Smooth muscle cell of the umbilical artery (primary cell): ENCODE measurements at places on chromosomes 5 and 9. TPM values are rescaled to one million over a fixed set of nuclear protein-coding genes. Genes with fewer than 3 reads are reported as not detected.

OSMR gene
- 111 and 114 TPM in 2 replicates for total RNA-seq

TLR4 gene
- 0.23 and 0.30 TPM in 2 replicates for total RNA-seq

EDIL3 gene
- 182 and 237 TPM in 2 replicates for total RNA-seq

ECSCR gene
- total RNA-seq: 0.30 and 0.74 TPM in 2 replicates

ZDHHC11B gene
- total RNA-seq: not detected in 2 replicates

NAIP gene
- total RNA-seq: 1.2 and 5.2 TPM in 2 replicates

NFIL3 gene
- 17.0 and 24.1 TPM in 2 replicates for total RNA-seq

CCL21 gene
- total RNA-seq: not detected in 2 replicates

CD14 gene
- total RNA-seq: 0.55 and 0.59 TPM in 2 replicates

GLDC gene
- under 0.01 and 1.3 TPM in 2 replicates for total RNA-seq

ZSWIM6 gene
- total RNA-seq: 10.4 and 12.2 TPM in 2 replicates

MROH2B gene
- not detected in 2 replicates for total RNA-seq

DIPK1B gene
- 0.30 and 0.51 TPM in 2 replicates for total RNA-seq

PCDHB9 gene
- 0.18 and 0.30 TPM in 2 replicates for total RNA-seq

NR5A1 gene
- total RNA-seq: not detected in 2 replicates

PCDHGB3 gene
- 6.5 and 6.8 TPM in 2 replicates for total RNA-seq

SPATA31D3 gene
- not detected in 2 replicates for total RNA-seq

HTR1A gene
- total RNA-seq: not detected in 2 replicates

SLC28A3 gene
- 0.59 and 1.0 TPM in 2 replicates for total RNA-seq

RASGRF2 gene
- 5.1 and 21.7 TPM in 2 replicates for total RNA-seq

HRH2 gene
- total RNA-seq: not detected in 2 replicates

UAP1L1 gene
- total RNA-seq: 18.7 and 21.5 TPM in 2 replicates

KIAA0825 gene
- total RNA-seq: 3.1 and 5.0 TPM in 2 replicates

SLC27A6 gene
- total RNA-seq: under 0.01 and 0.32 TPM in 2 replicates

CAMK4 gene
- total RNA-seq: 2.7 and 10.3 TPM in 2 replicates

SLIT3 gene
- total RNA-seq: 29.4 and 49.1 TPM in 2 replicates

GNAQ gene
- total RNA-seq: 29.7 and 73.3 TPM in 2 replicates

JAK2 gene
- 9.5 and 14.2 TPM in 2 replicates for total RNA-seq

LCN9 gene
- not detected in 2 replicates for total RNA-seq

IL3 gene
- not detected in 2 replicates for total RNA-seq

IFNB1 gene
- 0.30 TPM in 1 of 2 replicates, not detected in the other for total RNA-seq

CEMIP2 gene
- 120 and 167 TPM in 2 replicates for total RNA-seq

PIK3R1 gene
- total RNA-seq: 11.3 and 13.2 TPM in 2 replicates

SNCB gene
- total RNA-seq: 0.18 TPM in 1 of 2 replicates, not detected in the other

C5orf58 gene
- not detected in 2 replicates for total RNA-seq

PCDH12 gene
- under 0.01 and 0.05 TPM in 2 replicates for total RNA-seq

FGFR4 gene
- total RNA-seq: 0.59 and 2.6 TPM in 2 replicates

CD72 gene
- 0.32 and 1.2 TPM in 2 replicates for total RNA-seq

LRRC19 gene
- total RNA-seq: not detected in 2 replicates

ITGA2 gene
- total RNA-seq: 72.5 and 294 TPM in 2 replicates

CHSY3 gene
- total RNA-seq: 43.7 and 53.7 TPM in 2 replicates

PCDHB7 gene
- total RNA-seq: 0.18 and 0.89 TPM in 2 replicates

DBH gene
- total RNA-seq: not detected in 2 replicates

DAB2 gene
- 46.3 and 76.8 TPM in 2 replicates for total RNA-seq

PPP3R2 gene
- total RNA-seq: not detected in 2 replicates

MEIKIN gene
- total RNA-seq: not detected in 2 replicates

TYRP1 gene
- total RNA-seq: 0.46 and 12.8 TPM in 2 replicates

EEIG1 gene
- 10.1 and 20.0 TPM in 2 replicates for total RNA-seq

ANKS6 gene
- total RNA-seq: 11.3 and 23.5 TPM in 2 replicates
